ENCODE measurements at places on chromosomes 7 and 10. TPM values are rescaled to one million over a fixed set of nuclear protein-coding genes. Genes with fewer than 3 reads are reported as not detected.

DNA sequence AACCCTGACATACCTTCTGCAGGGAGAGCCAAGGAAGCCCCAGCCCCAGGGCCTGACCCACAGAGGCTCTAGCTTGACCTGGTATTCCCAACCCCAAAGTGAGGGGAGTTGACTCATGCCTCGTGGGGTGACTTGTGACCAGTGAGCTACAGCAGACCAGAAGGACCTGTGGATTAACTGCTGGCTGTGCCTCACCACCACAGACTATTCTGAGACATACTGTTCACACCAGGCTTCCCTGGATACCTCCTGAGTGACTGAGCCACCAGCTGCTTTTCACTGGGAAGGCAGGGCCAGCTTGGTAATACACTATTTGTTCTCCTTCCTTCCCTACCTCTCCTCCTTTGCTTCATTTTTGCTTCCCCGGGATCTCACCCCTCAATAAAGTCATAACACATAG is 7.3 kb downstream of the PLXNA4 start:
- no peak for DNase-seq

- no peak for DNase-seq
Observed at GRCh38 chr10:43038783-43039623, 37.9 kb upstream of the RET start.

The TRIM50 gene
- 0.33 TPM for total RNA-seq

GRCh38 chr10:122640921-122641320 is 58.7 kb downstream of the C10orf120 start:
- no peak for DNase-seq

DNA sequence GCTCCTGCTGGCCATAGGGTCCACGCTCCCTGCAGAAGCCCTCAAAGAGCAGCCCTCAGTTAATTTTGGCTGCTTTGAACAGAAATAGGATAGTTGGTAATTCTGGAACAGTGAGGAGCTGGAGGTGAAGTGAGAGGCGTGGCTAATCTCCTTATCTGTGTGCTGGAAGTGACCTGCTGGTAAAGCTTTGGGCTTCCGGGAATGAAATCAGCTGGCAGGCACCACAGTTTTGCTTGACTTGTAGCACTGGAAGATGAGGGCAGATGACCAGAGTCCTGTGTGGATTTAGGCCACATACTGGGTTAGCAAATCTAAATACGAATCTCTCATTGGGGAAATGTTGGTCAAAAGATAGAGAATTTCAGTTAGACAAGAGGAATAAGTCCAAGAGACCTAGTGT is 10.2 kb downstream of the ATP6V0E2 start:
- no peak for DNase-seq

- no peak for DNase-seq
Observed at GRCh38 chr7:39617005-39617404, 6.4 kb upstream of the RALA start.

GRCh38 chr7:81297317-81297716 is 378.5 kb upstream of the SEMA3C start:
- DNase-seq, result no peak

The GRM3 gene
- not detected for total RNA-seq

DNA sequence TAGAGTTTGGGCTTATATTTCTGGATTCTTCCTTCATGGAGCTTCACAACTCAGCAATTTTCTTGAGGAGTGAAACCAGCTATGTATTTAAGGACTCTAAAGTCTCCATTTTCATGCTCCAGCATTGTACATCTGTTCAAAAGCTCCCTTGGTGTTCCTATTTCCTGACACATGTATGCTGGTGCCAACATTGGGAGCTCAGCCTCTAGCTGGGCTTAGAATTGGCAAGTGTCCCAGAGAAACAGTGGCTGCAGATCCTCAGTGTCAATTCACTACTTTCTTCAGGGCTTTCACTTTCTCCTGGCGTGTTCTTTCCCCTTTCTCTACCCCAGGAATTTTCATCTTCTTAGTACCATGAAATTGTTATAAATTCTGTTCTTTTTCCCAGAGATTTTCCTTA is 103.1 kb downstream of the ZNF467 start:
- DNase-seq, result peak; percentile 18

The SSC4D gene
- total RNA-seq, result 0.99 TPM

GRCh38 chr10:42977032-42977416 is 99.8 kb upstream of the RET start:
- no peak for DNase-seq

The NPSR1 gene
- not detected for total RNA-seq

GRCh38 chr7:52764492-52765169 is 270.8 kb upstream of the POM121L12 start:
- DNase-seq, result no peak

The CLDN4 gene
- total RNA-seq, result 0.27 TPM

- peak; percentile 17 for DNase-seq
Observed at GRCh38 chr7:50266635-50267386, 37.7 kb upstream of the IKZF1 start.

DNA sequence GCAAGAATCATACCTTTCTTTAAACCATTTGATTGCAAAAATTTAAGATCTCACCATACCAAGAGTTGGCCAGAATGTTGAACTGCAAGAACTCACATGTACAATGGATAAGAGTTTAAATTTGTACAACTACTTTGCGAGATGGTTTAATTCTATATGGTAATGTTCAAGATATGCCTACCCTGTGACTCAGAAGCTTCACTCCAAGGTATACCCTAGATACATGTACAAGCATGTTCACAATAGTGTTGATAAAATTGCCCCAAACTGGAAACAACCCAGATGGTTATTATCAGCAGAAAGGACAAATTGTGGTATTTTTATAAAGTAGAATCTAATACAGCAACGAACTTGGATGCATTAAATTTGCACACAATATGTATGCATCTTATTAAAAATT is 25.1 kb upstream of the RAB18 start:
- DNase-seq, result no peak

- peak; percentile 60 for DNase-seq
Observed at GRCh38 chr10:102119417-102120141, 589 bp downstream of the LDB1 start.

- DNase-seq, result no peak
Observed at GRCh38 chr10:97444212-97444611, 1.6 kb downstream of the EXOSC1 start.

GRCh38 chr7:45061806-45062425 is 26.9 kb downstream of the NACAD start:
- no peak for DNase-seq

- no peak for DNase-seq
Observed at GRCh38 chr7:28469562-28469961, 57.2 kb downstream of the CREB5 start.

DNA sequence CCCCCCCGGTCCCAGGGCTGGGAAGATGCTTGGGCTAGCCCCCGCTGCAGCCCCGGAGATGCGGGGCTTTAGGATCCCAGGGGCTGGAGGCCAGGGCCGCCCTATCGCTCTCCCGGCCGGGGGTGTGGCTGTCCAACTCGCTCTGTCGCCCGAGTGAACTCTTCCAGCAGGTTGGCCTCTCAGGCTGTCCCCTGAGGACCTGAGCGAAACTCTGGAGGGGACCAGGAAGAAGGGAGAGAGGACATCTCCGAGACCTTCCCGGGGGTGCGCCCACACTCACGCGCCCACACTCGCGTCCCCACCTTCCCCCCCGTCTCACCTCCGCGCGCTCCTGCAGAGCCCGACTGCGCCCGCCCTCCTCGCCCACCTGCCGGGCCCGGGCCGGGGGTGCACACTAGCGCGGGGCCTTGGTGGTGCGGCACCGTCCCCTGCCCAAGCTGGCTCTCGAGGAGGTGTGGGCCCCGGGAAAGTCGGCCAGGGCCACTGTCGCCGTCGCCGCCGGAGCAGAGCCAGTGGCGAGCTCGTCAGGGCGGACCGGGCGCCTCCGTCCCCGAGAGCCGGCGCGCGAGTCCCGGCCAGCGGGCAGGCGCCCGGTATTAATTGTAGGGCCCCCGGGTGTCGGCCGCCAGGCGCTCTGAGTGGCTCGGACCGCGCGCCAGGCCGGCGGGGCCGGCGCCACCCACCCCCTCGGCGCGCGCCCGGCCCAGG is 101.7 kb upstream of the SVIL start:
- peak; percentile 63 for DNase-seq

DNA sequence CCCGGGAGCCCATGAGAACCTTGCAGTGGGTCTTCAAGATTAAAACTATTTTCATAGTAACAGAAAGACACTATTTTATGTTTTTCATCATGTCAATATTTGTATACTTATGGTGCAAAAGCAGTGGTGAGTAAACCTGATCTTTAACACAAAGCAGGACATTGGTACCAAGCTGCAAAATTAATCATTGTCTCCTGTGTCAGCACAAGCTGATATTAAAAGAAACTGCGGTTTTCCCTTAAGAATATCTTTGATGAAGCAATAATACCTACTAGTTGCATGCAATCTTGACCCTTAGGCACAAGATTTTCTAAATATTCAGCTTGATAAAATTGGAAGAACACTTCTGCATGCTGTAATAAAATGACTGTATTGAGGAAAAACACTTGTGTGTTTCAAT is 121.7 kb downstream of the MDFIC start:
- no peak for DNase-seq

- DNase-seq, result no peak
Observed at GRCh38 chr10:90968328-90969081, 47.6 kb upstream of the ANKRD1 start.

DNA sequence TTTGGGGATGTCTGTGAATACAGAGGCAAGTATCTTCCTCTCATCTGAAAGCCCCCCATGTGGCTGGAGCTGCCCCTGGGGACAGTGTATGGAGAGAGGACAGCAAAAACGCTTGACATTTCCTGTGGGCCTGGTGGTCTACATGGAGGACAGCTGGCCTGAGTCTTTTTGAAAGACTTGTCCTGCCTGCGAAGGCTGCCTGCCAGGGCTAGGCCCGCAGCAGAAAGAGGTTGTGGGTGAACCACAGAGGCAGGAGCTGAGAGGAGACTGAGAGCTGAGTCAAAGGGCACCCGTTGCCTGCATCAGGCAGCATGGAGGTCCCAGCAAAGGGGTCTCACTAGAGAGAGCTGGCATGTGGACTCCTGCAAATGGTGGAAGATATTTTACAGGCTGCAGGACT is 66.4 kb downstream of the KAT6B start:
- no peak for DNase-seq

The CD36 gene
- 1,018 TPM for total RNA-seq

- no peak for DNase-seq
Observed at GRCh38 chr10:93277360-93277759, 203.7 kb downstream of the CYP26A1 start.

The SFTPA1 gene
- not detected for total RNA-seq

The PAPOLB gene
- 0.05 TPM for total RNA-seq

GRCh38 chr7:151301471-151302462 is 39.8 kb upstream of the NUB1 start:
- no peak for DNase-seq

GRCh38 chr7:82507365-82507975 is 63.9 kb upstream of the CACNA2D1 start:
- DNase-seq, result no peak

DNA sequence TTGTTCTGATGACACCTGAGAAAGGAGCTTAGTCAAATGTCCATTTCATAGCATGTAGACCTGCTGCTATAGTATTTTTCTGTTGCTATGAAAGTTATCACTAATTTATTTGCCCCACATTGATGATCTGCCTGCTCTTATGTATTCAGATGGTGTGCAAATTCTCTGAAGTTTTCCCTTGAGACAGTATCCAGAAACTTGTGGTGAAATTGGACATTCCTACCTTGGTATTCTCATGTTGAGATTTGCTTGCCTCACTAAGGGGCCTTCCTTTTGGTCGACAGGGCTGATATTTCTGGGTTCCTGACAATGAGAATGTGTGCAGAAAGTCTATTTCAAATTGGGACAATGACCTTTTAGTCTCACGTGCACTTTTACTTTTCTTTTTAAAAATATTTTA is 253.2 kb upstream of the FZD8 start:
- DNase-seq, result no peak

The SMARCD3 gene
- total RNA-seq, result 104 TPM

DNA sequence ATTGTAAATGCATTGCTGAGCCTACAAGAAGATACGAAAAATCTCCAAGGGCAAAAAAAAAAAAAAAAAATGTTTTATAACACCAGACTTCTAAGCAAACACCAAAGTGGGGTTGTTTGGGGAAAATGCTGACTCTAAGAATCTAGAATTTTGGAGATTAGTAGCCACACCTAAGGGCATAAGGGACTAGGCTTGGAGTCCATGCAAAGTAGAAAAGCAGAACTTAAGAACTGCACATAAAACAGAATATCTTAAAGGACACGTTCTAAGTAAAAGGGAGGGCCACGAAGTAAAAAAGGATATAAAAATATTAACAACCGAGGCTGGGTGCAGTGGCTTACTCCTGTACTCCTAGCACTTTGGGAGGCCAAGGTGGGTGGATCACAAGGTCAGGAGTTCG is 269.8 kb upstream of the AUTS2 start:
- no peak for DNase-seq

- DNase-seq, result no peak
Observed at GRCh38 chr7:155263581-155264143, 34.0 kb upstream of the INSIG1 start.

The CYP3A4 gene
- not detected for total RNA-seq

The TSPAN12 gene
- 68.7 TPM for total RNA-seq

DNA sequence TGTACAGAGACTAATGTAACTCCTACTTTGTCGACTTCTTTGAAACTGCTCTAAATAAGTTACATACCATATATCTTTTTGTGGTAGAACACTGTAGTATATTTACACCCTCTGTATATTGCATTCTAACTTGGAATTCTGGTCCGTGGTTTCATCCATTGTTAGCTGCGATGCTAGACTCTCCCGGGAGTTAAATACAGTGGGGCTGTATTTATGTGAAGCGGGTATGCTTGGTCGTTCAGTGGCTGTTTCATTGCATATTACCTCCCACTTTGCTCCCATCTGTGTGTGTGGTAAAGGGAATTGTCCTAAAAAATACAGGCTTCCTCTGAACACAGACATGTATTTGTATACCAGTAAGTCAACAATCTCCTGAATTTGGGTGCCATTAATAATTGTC is 231.1 kb downstream of the SLC25A13 start:
- DNase-seq, result no peak

The LRRD1 gene
- not detected for total RNA-seq

GRCh38 chr7:140518370-140519006 is 39.2 kb upstream of the MKRN1 start:
- DNase-seq, result no peak

- DNase-seq, result no peak
Observed at GRCh38 chr10:60148266-60148840, 241.3 kb downstream of the ANK3 start.

- no peak for DNase-seq
Observed at GRCh38 chr7:29780346-29780745, 26.0 kb upstream of the WIPF3 start.

- no peak for DNase-seq
Observed at GRCh38 chr7:29234438-29234837, 39.9 kb downstream of the CHN2 start.

The PIK3CG gene
- total RNA-seq, result 1.7 TPM

GRCh38 chr7:137873524-137873923 is 26.8 kb upstream of the DGKI start:
- no peak for DNase-seq

GRCh38 chr7:4093035-4093434 is 589.1 kb upstream of the FOXK1 start:
- DNase-seq, result no peak

DNA sequence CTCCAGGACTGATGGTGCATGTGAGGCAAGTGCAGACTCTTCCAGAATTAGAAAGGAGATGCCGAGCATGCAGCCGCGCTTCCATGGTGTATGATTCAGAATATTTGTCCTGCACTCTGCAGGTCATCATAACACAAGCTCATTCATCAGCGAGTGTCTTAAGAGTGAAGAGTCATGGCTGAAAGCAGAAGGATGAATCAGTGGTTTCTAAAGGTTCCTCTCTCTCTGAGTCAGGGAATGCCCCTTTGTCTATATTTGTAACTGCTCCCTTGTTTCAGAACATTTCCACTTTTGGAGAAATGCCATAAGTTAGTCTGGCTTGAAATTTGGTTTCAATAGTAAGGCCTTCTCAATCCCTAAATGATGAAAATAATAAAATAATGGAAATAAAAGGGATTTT is 52.3 kb downstream of the HECW1 start:
- no peak for DNase-seq

Data from left ventricle myocardium inferior (tissue), 1 donor.